ENCODE measurements at places on chromosomes 1 and 21. TPM values are rescaled to one million over a fixed set of nuclear protein-coding genes. Genes with fewer than 3 reads are reported as not detected.

The CLEC20A gene
- total RNA-seq, result not detected

The GCSAML gene
- not detected for total RNA-seq

The MAST2 gene
- total RNA-seq, result 95.1 TPM

The EXTL1 gene
- total RNA-seq, result 2.6 TPM

The JAM2 gene
- total RNA-seq, result 4.6 TPM

Measured in glutamatergic neuron (in vitro differentiated cells).